ENCODE measurements at places on chromosomes 2 and 18.

GRCh38 chr2:49080681-49081080 lies 73.6 kb downstream of the FSHR start:
- DNase-seq = no peak

DNA sequence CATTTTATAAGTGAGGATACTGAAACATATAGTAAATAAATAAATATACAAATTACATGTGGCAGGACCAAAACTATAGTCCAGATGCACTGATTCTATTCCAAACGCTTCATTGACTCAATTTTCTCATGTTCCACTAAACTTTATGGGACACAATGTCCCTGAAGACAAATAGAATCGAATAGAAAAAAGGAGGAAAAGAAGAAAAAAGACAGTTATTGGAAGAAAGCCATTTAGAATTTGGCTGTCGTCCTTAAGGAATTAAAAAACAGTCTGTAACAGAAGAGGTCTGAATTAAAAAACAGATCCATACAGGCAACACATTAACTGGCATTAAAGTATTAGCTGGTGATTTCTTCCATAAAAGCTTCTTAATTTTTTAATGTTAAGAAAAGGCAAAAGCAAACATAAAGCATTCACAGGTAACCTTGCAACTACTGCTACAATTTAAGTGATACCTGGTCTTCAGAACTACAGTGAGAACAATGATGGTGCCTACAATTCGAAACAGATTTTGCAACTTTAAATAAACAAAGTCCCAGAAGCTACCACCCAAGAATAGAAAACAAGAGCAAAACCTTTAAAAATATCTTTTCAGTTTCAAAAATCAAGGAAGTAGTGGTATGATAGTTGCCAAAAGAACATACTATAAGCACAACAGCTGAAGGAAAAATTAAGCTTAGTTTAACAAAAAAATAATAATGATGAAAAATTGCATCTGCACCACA lies 17.4 kb upstream of the CHAC2 start:
- DNase-seq = no peak

GRCh38 chr2:144213797-144214196 lies 306.1 kb downstream of the ZEB2 start:
- DNase-seq = no peak

GRCh38 chr18:76434452-76434851 lies 60.6 kb downstream of the ZNF516 start:
- DNase-seq = no peak

DNA sequence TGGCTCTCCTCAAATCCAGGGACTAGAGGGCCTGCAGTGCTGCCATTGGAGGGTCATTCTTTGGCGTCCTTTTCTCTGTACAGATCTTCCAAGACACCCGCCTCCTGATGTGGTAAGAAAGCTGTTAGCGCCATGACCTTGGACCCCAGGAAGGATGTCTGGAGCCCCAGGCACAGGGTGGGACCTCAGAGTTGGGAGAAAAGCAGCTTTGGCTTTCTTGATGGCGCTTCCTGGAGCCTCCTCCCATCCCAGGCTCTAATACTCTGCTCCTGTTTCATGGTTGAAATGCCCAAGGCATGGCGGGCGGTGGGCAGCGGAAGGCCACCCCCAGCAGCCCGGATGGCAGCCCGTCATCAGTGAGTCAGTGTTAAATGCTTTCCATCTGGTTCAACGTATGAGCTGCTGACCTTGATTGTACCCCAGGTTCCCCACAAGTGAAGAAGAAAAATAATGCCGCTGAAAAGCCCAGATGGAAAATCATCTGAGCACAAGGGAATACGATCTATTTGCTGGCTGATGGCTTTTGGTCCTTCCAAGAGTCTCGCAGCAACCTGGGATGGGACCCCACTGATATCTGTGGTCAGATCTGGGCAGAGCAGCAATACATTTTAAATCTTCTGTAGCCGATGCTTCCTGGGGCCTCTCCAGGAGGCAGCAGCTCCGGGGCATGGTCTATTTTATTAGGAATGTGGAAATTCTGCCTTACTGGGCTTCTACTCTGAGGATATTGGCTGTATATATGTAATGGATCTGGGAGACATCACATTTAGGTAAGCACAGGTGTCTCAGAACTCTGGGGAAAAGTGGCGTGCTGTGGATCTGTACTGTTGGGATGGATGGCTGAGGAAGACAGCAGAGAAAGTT lies 15.1 kb downstream of the ACKR3 start:
- no peak for DNase-seq

DNA sequence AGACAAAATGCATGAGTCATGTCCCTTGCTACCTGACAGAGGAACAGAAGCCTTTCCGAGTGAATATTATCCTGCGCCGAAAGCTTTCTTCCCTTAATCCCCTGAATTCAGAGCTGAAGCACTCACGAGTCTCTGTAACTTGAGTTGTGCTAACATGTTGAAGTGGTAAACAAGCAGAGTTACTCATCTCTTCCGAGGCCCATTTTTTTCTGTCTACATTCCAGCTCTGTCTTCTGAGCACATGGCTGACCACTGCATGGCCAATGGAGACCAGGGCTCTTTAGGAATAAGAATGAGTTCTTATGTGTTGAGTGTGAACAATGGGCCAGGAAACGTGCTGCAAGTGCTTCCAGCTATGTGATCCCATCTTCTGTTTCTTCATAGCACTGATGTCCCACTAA lies 73.1 kb upstream of the PID1 start:
- no peak for DNase-seq

DNA sequence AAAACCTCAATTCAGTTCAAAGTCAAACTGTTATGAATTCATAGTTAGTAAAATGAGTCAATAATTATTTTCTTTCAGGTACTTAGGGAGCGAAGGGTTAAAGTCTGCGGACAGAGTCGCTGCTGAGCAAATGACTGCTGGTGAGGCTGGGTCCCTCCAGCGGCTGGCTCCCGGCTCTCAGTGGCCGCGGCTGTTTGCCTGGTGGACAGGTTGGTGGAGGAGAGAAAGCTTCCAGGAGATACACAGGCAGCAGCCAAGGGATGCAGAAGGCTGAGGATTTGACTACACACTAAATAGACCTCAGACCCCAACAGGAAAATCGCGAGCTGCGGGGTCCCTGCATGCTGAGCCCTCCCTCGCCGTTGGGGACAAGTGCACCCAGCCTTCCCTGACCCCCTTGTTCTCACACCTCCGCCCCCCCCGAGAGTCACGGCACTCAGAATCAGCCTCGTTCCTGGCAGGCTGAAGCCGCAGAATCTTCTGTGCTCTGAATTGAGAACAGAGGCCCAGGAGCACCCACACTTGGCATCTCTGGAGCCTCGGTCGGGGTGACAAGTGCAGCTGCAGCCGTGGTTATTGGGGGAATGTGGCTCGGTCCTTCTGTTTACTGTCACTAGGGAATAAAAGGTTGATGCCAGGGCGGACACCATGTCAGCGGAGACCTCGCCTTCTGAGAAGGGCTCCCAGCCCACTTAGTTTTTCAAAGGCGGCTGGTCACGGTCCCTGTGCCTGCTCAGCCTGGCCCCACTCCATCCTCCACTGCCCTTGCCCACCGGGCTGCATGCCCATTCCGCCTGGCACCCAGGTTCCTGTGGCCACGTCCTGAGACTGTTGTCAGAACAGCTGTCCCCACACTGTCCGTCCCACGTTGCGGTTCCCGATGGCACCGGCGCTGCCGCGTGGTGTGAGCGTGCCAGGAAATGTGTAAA lies 74.0 kb downstream of the SLC66A2 start:
- DNase-seq = peak; percentile 49

DNA sequence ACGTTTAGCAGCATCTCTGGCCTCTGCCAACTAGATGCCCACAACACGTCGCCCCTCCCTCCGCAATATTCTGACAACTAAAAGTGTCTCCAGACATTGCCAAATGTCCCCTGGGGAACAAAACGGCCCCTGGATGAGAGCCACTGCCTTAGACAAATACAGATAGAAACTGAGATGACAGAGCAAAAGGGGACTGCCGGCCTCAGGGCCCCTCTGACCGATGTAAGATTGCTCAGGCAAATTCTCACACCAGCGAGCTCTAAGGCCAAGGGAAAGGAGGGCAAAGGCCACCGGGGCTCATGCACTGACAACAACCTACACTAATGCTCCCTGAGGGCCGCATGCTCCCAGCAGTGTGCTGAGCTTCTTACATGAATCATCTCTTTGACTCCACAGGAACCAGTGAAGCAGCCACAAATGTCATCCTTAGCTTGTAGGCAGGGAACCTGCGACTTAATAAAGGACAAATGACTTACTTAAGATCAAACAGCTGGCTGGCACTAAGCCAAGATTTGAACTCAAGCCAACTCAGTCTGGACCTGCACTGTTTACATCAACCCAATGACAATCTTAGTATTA lies 228.5 kb downstream of the TTC32 start:
- no peak for DNase-seq

DNA sequence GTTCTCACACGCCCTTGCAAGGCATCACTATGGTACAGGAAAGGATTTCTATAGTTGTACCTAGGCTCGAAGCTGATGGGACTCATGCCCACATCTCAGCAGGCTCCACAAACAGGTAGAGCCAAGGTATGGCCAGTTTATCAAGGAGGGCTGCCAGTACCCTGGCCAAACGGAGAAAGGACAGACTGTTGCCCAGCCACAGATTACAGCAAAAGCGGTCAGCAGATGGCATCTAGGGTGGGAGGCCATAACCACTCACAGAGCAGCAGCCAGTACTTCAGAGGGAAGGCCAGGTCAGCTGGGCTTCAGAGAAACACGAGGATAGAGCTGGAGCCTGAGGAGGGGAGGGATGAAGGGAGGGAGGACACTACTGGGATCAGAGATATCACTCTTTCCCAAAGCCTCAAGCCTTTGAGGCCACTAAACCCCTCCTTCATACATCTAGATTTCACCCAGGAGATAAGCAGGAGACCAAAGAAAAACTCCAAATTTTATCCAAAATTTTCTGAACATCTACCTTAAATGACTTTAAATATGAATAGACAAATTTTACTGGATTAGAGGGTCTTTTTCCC lies 904.2 kb upstream of the NXPH2 start:
- DNase-seq = no peak

DNA sequence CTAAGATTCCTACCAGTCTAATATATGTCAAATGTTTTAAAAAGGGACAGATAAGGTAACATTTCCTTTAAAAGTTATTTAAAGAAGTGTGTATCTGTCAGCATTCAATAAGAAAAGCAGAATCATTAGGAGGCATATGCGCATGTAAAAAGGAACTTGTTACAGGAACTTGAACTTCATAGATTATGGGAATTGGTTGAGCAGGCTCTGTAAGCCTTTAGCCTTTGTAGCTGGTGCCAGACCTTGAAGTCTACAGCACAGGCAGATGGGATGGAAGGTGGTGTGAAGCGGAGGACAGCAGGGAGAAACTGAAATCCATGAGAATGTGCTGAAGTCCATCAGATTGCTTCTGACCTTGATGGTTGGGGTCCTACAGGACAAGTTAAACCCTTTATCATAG lies 138.3 kb upstream of the ST6GAL2 start:
- DNase-seq = no peak

GRCh38 chr2:71674158-71674851 lies 220.9 kb downstream of the DYSF start:
- DNase-seq = no peak

GRCh38 chr2:127428815-127429109 lies 10.5 kb downstream of the PROC start:
- no peak for DNase-seq
